ENCODE measurements at places on chromosomes 7 and 10.

GRCh38 chr7:34163956-34164355 lies 258.6 kb downstream of the BMPER start:
- DNase-seq: no peak

- no peak for DNase-seq
These were observed 88.3 kb downstream of the GALNT17 start for GRCh38 chr7:71220210-71220695.

DNA sequence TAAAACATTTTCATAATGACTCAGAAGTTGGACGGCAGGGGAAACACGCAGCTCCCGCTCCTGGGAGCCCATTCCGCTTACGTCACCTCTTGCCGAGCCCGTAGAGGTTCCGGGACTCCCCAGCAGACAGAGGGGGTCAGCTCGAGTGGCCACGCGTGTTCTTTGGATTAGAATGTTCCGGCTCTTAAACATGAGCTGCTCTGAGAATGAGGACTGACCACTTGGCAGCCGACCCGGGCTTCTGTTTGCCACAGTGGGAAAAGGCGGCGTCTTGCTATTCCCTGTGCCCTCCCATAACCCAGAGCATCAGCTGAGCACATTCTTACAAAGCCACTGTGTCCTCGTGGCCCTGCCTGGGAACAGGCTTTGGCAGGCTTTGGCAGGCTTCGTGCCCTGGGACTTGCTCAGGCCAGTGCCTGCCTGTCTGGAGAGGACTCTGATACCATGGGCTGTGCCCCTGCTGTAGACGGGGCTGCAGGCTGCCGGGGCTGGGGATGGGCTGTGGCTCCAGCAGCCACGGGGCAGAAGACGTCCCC lies 40.1 kb downstream of the PFKP start:
- no peak for DNase-seq

DNA sequence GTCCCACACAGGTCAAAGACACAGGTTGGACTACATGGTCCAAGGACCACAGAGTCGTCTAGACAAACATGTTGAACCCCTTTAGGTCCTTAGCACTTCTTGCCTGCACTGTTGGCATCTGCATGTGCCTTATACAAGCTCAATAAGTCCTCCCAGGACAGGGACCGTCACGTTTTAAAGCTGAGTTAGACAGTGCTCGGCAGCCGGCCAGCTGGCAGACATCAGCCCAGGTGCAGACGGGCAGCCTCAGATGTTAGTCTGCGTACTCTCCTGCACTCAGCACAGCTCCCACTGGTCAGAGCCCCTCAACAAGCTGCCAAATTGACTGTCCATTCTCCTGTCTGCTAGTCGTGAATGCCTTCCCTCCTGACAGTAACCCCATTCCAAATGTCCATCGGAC lies 34.9 kb downstream of the PARP12 start:
- no peak for DNase-seq

GRCh38 chr10:17109475-17110207 lies 20.0 kb downstream of the CUBN start:
- DNase-seq: no peak

DNA sequence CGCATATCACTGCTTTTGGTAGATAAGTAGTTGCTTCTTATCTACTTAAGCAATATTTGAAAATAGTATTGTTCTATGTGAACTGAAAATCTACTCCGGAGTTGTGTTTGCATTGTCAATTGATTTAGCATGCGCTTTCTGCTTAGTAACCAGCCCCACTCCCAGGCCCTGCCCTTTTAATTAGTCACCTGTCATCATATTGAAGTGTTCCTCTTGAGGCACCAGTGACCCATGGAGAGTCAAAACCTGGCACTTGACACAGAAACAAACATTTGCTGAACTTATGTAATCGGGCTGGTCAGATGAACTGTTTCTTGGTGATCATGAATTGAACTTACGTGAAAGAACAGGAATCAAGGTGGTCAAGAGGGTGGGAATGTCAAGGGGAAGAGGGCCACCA lies 27.8 kb upstream of the CDHR3 start:
- no peak for DNase-seq

DNA sequence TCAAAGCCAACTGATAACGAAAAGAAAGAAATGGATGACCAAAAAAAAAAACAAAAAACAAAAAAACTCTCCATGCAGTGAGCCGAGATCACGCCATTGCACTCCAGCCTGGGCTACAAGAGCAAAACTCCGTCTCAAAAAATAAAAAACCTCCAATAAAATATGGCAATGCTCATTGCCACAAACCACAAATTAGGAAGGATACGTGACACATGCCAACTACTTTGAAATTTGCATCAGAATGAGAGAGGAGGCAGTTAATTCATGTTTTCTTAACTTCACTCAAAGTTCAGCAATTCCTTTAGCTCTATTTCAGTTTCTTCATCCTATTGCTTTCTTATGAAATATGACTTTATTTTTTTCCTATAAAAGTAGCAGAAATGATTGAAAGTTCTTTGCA lies 398.1 kb upstream of the C7orf33 start:
- DNase-seq: no peak

GRCh38 chr7:157291404-157292080 lies 45.3 kb upstream of the DNAJB6 start:
- no peak for DNase-seq

DNA sequence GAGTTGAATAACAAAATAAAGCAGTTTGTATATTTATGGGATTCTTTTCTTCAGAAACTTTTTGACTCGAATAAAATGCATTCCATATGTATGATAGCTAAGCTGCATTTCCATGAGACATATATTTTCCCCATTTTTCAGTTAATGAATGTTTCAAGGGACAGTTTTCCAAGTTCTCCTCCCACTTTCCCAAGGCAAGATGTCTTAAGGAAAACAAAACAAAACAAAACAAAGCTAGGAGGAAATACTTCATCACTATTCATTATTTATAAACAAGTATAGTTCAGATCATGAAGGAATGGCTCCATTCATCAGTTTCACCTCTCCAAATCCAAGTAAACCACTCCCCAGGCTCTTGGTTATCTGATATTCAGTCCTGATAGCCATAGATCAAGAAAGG lies 261.0 kb downstream of the WDR11 start:
- DNase-seq: no peak

- no peak for DNase-seq
These were observed 3.2 kb upstream of the IFIT1 start for GRCh38 chr10:89389254-89389653.

GRCh38 chr10:98128802-98129201 lies 5.7 kb upstream of the R3HCC1L start:
- DNase-seq: no peak

DNA sequence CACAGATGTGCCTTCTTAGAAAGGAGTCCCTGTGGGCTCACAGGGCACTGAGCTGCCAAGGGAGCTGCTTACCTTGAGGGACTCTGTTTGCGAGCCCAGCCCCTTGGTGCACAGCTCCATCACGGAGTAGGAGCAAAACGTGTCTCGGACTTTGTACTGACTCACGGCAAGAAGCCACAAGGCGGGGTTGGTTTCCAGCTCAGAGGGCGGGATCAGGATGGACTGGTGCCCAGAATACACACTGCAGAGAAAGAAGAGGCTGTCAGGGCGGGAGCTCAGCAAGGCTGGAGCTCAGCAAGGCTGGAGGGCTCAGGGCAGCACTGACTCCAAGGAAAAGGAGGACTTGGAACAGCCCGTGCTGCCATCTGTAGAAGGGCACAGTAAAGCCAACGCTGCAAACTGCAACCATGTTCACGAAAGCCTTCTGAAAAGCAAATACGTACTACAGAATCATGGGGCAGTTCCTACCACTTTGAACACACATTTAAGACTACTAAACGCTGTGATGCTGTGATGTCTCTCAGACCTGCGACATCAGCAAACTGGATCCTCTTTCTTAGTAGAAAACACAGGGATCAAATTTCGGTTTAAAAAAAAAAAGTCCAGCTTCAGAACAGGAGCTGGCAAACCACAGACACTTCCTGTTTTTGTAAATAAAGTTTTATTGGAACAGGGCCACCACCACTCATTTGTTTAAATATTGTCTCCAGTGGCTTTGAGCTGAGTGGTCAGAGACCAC lies 194.3 kb downstream of the ZMYND11 start:
- peak; percentile 8 for DNase-seq

DNA sequence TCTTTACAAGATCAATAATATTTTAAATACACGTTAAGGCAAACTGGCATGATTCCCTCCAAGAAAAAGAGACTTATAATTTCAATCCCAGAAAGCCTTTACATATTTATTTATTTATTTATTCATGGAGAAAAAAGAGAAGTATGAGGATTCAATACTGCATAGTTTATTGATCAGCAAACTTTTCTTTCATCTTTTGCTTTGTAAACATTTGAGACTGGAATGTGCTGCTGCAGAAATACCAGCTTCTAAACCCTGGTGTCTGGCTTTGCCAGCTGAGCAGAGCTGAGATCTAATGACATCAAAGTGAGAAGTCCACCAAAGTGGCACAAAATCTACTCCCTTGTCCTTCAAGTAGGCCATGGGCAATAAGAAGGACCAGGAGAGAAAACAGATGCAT lies 93.7 kb upstream of the STK17A start:
- no peak for DNase-seq

- no peak for DNase-seq
These were observed 8.5 kb downstream of the CACUL1 start for GRCh38 chr10:118746246-118746645.

DNA sequence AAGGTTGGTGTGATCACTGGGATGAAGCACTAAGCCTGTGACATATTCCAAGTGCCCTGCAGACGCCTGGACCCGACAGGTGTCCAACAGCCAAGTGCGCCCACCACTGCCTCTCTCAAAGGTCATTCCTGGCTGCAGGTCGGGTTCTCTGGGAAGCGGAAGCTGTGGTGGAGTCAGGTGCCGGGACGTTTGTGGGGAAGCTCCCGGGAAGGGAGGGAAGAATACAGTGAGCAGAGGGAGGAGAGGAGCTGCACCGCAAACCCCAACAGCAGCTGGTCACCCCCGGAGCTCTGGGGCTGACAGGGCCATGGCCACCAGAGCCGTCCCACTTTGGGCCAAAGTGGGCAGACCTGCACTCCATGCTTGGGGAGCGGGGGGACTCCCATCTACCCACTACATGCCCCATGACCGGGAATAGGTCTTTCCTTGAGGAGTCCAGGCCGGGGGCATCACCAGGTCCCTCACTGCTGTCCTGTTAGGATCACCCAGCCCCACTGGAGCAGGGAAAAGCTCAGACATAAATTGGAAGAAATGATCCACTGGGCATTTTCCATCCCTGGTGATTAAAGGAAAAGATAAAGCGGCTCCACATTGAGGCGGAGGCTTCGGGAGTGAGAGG lies 84.5 kb upstream of the PPP2R2D start:
- no peak for DNase-seq

DNA sequence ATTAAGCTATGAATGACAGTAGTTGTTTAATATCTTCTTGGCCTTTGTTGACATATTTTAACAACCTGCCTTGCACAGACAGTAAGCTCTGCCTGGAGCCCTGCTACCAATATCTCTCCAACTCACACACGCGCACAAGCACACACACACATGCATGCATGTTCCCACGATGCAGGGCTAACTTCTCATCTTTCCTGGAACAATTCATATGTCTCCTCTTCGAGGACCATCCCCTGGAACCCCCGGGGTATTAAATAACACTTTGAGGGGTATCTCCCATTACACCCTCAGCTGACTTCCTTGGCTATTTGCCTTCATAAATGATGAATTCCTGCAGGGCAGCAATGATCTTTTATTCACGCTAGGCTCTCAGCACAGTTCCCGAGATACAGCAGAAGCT lies 258.0 kb downstream of the TRIL start:
- DNase-seq: no peak

DNA sequence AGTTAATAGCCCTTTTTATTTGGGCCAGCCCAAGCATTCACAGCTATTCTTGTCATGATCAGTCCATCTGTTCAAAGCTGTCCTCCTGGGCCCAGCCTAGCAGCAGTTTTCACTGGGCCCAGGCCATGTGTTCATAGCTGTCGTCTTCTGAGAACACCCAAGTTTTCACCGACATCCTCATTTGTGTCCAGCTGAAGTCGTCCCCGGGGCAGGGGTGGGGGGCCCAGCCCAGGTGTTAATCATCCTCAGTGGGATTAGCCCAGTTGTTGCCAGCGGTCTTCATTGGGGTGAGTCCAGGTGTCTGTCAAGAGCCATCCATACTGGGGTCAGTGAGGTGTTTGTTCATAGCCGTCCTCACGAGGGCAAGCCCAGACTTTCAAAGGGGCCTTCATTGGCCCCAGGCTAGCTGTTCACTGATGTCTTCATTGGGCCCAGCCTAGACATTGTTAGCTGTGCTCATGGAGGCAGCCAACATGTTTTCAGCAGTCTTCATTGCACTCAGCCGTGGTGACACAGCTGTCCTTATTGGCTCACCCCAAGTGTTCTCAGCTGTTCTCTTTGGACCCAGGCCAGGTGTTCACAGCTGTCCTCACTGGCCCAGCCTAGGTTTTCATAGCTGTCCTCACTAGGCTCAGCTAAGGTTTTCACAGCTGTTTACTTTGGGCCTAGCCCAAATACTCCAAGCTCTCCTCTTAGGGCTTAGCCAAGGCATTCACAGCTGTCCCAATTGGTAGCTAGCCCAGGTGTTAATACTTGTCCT lies 10.0 kb downstream of the FRG2B start:
- DNase-seq: no peak

GRCh38 chr7:2023877-2024566 lies 208.7 kb downstream of the MAD1L1 start:
- no peak for DNase-seq

- DNase-seq: no peak
These were observed 310.7 kb downstream of the CALN1 start for GRCh38 chr7:72101444-72101843.

DNA sequence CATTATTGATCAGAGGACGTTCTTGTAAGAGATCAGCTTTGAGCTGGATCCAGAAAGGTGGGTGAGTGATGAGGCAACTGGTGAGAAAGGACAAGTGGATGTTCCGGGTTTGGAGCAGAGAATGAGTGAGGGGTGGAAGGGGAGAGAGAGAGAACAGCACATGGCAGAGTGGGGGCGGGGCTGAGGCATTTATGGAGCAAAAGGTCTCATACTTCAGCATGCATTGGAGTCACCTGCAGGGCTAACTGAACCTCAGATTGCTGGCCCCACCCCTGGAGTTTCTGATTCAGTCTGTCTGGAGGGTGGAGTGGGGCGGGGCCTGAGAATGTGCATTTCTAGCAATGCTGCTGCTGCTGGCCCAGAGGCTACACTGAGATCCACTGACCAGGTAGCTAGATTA lies 71.2 kb downstream of the GOLGA7B start:
- DNase-seq: no peak

- no peak for DNase-seq
These were observed 110.8 kb downstream of the TPK1 start for GRCh38 chr7:144725070-144725469.

DNA sequence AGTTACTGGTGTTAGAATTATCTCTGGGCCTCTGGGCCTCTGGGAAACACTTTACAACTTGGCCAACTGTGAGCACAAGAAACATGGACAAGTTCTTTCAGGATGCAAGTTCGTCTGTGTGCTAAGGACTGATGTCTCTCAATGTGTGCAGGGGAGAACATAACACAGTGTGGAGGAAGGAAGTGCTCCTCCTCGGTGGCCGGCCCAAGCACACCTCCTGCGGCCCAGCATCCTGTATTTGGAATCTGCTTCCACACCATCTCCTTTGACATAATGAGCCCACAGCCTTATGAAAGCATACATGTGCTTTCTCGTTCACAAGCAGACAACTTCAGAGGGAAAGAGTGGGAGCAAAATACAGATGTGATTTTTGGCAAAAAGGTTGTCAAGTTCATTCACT lies 59.0 kb downstream of the MTPN start:
- no peak for DNase-seq

GRCh38 chr7:120741371-120742042 lies 116.4 kb downstream of the TSPAN12 start:
- DNase-seq: no peak

- DNase-seq: no peak
These were observed 124.2 kb upstream of the ZNF746 start for GRCh38 chr7:149621776-149622175.
